ENCODE measurements at places on chromosomes 11 and 22.
A peak's percentile ranks its signal among the peaks of the same experiment; 100 is the strongest.

GRCh38 chr22:21921729-21922128 is 30.9 kb downstream of the PPM1F start:
- DNase-seq: no peak

GRCh38 chr11:119800171-119800570 is 71.2 kb upstream of the NECTIN1 start:
- no peak for DNase-seq

DNA sequence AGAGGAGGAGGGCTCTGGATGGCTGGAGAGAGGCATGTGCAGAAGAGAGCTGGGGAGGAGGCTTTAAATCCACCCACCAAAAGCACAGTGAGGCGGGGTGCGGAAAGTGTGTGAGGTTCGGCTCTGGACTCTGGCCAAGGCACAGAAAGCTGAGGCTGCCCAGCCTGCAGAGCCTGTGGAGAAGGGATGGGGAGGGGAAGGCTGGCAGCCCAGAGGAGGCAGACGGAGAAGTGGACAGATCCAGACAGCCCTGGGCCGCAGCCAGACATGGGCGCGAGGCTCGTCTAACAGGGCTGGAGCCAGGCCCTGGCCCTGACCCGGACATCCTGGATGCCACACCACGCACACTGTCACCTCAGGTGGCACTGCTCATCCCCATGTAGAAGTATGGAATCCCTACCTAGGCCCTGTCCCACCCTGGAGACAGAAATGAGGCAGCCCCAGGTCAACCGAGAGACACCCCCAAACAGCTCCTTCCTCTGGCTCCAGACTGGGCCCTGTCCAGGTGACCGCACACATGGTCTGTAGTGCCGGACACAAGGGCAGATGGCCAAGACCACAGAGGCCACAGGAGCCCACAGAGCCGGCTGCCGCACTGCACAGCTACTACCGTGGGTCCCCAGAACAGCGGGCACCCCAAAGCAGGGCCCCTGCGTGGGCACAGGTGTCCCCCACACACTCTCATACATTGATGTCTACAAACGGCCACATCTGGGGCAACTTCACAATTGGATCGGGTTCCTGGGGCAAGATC is 16.6 kb upstream of the MOB2 start:
- DNase-seq: no peak

- DNase-seq: no peak
These were observed 38.0 kb downstream of the EIF3F start for GRCh38 chr11:8025123-8025522.

DNA sequence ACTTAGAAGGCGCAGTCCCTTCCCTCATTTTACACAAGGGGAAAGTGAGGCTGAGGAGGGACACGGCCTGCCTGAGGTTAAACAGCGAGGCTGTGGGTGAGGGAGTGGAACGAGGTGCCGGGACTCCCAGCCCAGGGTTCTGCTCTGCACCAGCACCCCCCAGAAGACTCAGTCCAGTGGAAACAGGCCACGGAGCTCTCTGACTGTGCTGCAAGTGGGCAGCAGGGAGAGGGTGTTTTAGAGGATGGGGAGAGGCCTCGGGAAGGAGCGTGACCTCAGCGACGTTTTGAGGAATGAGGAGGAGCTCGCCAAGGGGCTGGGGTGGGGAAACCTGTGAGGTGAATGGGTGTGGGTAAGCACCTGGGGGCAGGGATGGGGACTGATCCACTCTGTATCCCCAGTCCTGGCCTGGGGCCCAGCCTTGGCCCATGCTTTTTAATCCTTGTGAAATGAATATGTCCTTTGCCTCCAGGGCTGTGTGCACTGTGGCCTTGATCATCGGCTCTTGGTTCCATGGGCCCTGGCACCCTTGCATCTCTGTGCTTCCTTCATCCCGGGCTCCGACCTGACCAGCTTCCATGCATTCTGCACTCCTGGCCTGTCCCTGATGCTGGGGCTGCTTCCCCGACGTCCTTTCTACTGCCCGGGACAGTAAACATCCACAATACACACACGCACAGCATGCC is 44.2 kb downstream of the SHISAL1 start:
- no peak for DNase-seq

GRCh38 chr11:131464461-131464860 is 94.0 kb downstream of the NTM start:
- DNase-seq: no peak

GRCh38 chr11:15651816-15652215 is 537.1 kb downstream of the INSC start:
- DNase-seq: no peak

DNA sequence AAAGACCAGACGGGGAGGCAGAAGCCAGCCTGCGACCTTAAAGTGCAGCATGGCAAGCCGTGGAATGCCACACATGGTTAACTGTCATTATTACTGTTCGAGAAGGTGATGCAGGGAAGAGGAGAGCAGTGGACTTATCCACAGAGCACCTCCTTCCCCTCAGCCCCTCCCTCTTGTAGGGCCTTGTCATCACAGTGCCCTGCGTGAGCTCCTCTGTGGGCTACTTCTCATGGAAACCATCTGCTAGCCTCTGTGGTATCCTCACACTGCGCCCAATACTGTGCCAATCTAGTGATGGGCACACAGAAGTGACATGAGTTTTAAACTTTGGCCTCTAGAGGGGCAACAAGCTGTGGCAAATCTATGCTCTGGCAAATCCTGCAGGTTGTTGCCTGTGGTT is 18.2 kb upstream of the CCDC134 start:
- no peak for DNase-seq

GRCh38 chr11:130652671-130653335 is 204.4 kb downstream of the ADAMTS15 start:
- DNase-seq: no peak

DNA sequence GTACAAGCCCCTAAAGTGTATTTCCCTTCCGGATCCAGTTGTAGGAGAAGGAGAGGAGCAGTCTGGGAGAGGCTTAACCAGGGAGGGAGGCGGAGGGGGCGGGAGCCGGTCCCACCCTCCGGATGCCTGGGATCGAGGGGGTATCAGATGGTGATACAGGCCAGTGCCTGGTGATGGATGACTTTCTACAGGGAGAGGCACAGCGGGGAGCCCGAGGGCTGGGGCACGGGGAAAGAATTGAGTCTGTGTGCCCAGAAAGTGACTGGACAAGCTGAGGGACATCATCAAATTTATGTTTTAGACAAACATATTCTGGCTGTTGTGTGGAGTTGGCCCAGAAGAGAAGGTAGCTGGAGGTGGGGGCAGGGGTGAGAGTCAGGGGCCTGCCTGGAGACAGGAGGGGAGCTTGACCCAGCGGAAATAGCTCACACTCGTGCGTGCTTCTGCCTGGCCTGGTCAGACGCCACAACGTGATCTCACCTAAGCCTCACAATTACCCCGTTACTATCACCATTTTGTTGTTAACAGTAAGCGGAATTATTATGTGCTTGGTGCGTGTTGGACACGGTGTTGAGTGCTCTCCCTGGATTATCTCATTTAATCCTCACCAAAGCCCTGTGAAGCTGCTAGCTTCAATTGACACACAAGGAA is 42.4 kb downstream of the AMPD3 start:
- no peak for DNase-seq

DNA sequence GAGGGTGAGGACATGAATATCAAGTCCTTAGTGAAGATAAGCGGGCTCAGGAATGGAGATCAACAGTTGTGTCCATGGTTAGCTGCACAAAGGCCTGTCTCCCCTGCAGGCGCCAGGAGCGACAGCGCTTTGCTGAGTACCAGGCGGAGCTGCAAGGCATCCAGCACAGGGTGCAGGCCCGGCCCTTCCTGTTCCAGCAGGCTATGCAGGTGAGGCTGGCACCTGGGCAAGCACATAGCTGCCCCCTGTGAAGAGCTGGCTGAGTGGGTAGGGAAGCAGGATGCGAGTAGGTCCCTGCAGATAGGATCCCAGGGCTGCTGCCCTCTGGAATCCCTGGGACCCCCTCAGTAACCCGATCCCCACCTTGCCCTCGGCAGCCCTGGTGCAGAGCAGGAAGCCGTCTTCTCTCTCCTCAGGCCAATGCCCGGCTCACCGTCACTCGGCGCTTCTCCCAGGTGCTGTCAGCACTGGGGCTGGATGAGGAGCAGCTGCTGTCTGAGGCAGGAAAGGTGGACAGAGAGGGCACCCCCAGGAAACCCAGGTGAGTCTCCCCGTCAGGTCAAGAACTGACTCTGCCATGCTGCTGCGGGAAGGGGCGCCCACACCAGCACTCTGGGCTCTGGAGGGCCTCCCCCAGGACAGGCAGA is 2.6 kb upstream of the SART1 start:
- no peak for DNase-seq

GRCh38 chr11:102528618-102529017 is 1.9 kb downstream of the MMP7 start:
- no peak for DNase-seq

- peak; percentile 63 for DNase-seq
These were observed 51.2 kb upstream of the EMID1 start for GRCh38 chr22:29154364-29155048.

- no peak for DNase-seq
These were observed 29.1 kb downstream of the ZBED4 start for GRCh38 chr22:49882519-49883293.

DNA sequence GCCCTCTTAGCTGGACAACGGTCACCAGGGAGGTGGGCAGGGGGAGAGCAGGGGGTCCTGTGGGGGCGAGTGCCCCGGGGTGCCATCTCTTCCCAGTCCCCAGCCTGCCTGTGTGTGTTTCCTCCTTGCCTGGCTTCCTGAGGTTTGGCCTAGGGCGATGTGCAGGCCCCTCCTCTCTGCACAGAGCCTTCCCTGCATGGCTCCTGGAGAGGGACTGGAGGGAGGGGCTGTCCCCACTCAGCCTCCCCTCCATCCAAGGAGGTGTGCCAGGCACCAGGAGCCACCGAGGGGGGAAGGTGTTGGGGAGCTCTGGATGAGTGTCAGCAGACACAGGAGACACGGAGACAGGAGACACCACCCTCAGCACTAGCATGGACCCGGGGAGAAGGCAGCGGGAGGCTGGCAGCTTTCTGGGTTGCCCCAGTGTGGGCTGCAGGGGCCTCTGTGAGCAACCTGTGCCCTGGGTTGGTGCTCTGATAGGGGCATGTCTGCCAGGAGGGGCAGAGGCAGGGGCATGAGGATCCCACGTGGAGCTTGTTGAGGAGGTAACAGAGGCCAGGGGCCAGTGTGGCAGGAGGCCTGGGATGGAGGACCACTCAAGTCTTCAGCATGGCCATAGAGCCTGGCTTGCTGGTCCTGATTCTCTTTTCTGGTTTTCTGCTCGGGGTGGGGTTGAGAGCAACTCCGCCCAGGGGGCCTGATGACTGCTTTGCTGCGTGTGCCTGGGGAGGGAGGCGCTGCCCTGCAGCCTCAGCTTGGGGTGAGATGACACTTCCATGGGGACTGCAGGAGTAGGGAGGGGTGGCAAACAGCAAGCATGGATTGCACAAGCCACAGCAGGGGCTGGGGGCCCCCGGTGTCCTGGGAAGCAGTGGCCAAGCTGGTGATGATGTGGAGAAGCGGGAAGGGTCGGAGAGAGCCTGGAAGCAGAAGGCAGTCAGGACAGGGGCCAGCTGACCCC is 78.8 kb downstream of the ST3GAL4 start:
- no peak for DNase-seq

DNA sequence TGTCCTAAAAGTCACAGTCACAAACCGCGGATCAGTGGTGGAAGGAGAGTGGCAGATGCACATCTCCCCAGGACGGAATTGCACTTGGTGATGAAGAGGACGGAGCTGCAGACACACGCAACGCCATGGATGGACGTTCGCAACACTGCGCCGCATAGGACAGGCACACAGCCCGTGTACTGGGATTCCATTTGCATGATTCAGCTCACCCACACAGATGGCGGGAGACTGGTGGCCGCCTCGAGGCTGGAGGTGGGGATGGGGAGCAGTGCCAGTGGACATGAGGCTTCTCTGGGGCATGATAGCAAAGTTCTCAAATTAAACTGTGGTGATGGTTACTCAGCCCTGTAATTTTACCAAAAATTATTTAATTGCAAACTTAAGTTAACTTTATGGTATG is 37.4 kb downstream of the DUSP8 start:
- DNase-seq: no peak

- no peak for DNase-seq
These were observed 39.9 kb upstream of the GGTLC2 start for GRCh38 chr22:22604326-22605073.

DNA sequence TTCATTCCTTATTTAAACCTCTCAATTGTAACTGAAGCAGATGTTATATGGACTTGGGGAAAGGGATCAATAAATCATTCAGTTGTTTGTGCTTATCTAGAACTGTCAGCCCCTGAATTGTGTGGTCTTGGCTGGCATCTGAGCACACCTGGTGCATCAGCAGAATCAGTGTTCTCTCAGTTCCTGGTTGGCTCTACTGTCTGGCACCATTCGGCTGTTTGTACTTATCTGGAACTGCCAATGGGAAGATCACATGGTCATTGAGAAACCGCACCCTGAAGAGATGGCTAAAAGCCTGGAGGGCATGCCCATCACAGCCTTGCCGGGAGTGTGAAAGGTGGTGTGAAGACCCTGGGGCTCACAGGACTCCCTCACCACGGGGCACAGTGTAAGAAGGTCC is 37.1 kb upstream of the EHF start:
- no peak for DNase-seq

- no peak for DNase-seq
These were observed 461.8 kb downstream of the BRD1 start for GRCh38 chr22:49365910-49366309.

DNA sequence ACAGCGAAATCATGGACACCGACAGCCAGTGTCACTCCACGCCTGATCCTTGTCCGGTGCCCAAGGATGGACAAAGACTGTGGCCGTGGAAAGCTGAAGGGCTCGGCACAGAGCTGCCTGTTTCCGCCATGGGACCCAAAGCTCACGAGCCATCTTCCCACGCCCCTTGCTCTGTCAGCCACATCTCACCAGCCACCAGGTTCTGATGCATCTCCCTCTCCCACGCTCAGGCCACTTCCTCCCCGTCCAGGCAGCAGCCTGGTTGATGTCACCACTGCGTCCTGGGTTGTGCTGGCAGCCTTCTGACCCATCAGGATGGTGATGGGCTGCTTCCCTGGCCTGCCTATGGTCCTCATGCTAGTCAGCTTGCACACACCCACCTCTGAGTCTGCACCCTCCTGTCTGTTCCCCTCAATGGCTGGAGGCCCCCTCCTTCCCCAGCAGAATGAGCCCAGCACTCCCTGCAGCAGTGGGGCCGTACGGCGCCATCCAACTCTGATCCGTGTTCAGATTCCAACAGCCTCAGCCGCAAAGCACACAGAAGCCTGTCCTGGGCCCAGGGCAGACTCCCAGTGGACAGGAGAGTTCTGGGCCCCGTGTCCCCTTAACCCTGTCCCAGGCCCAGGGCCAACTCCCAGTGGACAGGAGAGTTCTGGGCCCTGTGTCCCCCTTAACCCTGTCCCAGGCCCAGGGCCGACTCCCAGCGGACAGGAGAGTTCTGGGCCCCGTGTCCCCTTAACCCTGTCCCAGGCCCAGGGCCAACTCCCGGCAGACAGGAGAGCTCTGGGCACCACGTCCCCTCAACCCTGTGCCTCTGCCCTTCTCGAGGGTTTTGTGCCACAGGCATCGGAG is 259.5 kb downstream of the BRD1 start:
- no peak for DNase-seq

Data from activated T-helper 1 cell treated with Interleukin-2 at 50 U/mL for 16 hours (primary cell).